Brain (organoid and tissue), 16 donors: ENCODE measurements at places on chromosomes 1 and 21. TPM values are rescaled to one million over a fixed set of nuclear protein-coding genes. Genes with fewer than 3 reads are reported as not detected.

The KCNT2 gene
- polyA plus RNA-seq, result 2.0 TPM

The CD5L gene
- polyA plus RNA-seq, result 1.9 TPM

The RXRG gene
- 4.3 TPM for polyA plus RNA-seq

The TOR1AIP2 gene
- polyA plus RNA-seq, result 6.2 TPM

The RHBG gene
- not detected for polyA plus RNA-seq

The BACE2 gene
- polyA plus RNA-seq, result 4.6 TPM

The BACH1 gene
- 6.1 TPM for polyA plus RNA-seq

The CD1D gene
- polyA plus RNA-seq, result 0.19 TPM

The HPDL gene
- polyA plus RNA-seq, result 9.4 TPM

The FASLG gene
- polyA plus RNA-seq, result not detected

The MATN1 gene
- 0.14 TPM for polyA plus RNA-seq

The TMEM82 gene
- polyA plus RNA-seq, result not detected

The OR2T29 gene
- polyA plus RNA-seq, result not detected

The AK5 gene
- 34.6 TPM for polyA plus RNA-seq

The ACBD3 gene
- polyA plus RNA-seq, result 13.7 TPM

The GBP6 gene
- polyA plus RNA-seq, result not detected

The AGT gene
- polyA plus RNA-seq, result 162 TPM

The LAMC2 gene
- polyA plus RNA-seq, result 0.56 TPM
